ENCODE measurements at places on chromosomes 6 and 20. TPM values are rescaled to one million over a fixed set of nuclear protein-coding genes. Genes with fewer than 3 reads are reported as not detected.

GRCh38 chr6:42100029-42100901 lies 42.2 kb downstream of the C6orf132 start:
- no peak overlapping the region for H3K4me3 ChIP-seq
- H3K27me3 ChIP-seq, result peaks cover 18% of the 10 kb centered on the region
- no peak for DNase-seq

- no peak for DNase-seq
- peaks cover 5% of the 10 kb centered on the region for H3K4me1 ChIP-seq
- H3K36me3 ChIP-seq, result no peaks in the 10 kb centered on the region
- H3K27ac ChIP-seq, result no peak overlapping the region
- H3K4me3 ChIP-seq, result no peak overlapping the region
These were observed 202.2 kb downstream of the TASP1 start for GRCh38 chr20:13436530-13436929.

Gene MRAP2
- 4.7 TPM for total RNA-seq

- peaks cover 2% of the 10 kb centered on the region for H3K4me1 ChIP-seq
- H3K27me3 ChIP-seq, result no peaks in the 10 kb centered on the region
- no peak for DNase-seq
- no peaks in the 10 kb centered on the region for H3K36me3 ChIP-seq
- H3K4me3 ChIP-seq, result no peak overlapping the region
These were observed 138.3 kb upstream of the CDYL start for GRCh38 chr6:4637691-4638433.

Gene PGC
- not detected for total RNA-seq

Measured in H1 (cell line).